Activated T-helper 9 cell treated with anti-CD3 and anti-CD28 coated beads, Interleukin-2, amount 50 U/mL, for 16 hours (primary cell): ENCODE measurements at places on chromosomes 12 and 14.

DNA sequence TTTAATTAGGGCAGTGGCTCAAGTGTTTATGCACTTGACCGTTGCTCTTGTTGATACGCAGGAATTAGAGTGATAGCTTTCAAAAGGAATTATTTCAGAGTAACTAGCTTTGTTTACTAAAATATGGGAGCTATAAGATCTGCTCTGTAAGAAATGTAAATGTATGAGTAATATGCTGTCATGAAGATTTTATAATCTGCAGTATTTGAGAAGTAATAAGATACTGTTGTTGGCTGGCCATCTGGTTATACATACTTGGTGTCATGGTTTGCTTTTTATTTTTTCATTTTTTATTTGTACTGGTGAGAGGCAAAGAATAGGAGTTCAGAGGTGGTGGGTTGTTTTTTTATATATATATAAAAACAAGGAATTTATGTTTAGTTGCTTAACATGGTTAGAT is 58.5 kb downstream of the PLXNC1 start:
- DNase-seq, result no peak

GRCh38 chr14:39107591-39107996 is 4.6 kb upstream of the SEC23A start:
- DNase-seq, result no peak

DNA sequence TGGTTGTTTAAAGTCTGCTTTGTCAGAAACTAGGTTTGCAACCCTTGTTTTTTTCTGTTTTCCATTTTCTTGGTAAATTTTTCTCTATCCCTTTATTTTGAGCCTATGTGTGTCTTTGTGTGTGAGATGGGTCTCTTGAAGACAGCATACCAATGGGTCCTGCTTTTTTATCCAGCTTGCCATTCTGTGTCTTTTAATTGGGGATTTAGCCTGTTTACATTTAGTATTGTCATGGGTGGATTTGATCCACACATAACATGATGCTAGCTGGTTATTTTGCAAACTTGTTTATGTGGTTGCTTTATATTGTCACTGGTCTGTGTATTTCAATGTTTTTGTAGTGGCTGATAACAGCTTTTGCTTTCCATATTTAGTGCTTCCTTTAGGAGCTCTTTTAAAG is 17.2 kb upstream of the ART4 start:
- DNase-seq, result no peak

DNA sequence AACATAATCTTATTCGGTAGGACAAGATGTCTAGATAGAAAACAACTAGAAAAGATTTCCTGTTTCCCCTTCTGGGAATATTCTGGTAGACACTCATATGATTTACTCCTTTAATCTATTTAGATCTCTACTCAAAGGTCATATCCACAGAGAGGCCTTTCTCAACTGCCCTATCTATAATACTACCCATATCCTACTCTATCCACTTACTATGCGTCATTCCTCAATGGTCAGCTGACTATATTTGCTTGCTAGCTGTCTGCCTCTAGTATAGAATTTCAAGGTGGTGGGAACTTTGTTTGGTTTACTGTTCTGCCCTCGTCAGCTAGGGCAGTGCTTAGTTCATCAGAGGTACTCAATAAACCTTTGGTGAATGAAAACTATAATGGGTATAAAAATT is 157.8 kb upstream of the PKP2 start:
- DNase-seq, result no peak

DNA sequence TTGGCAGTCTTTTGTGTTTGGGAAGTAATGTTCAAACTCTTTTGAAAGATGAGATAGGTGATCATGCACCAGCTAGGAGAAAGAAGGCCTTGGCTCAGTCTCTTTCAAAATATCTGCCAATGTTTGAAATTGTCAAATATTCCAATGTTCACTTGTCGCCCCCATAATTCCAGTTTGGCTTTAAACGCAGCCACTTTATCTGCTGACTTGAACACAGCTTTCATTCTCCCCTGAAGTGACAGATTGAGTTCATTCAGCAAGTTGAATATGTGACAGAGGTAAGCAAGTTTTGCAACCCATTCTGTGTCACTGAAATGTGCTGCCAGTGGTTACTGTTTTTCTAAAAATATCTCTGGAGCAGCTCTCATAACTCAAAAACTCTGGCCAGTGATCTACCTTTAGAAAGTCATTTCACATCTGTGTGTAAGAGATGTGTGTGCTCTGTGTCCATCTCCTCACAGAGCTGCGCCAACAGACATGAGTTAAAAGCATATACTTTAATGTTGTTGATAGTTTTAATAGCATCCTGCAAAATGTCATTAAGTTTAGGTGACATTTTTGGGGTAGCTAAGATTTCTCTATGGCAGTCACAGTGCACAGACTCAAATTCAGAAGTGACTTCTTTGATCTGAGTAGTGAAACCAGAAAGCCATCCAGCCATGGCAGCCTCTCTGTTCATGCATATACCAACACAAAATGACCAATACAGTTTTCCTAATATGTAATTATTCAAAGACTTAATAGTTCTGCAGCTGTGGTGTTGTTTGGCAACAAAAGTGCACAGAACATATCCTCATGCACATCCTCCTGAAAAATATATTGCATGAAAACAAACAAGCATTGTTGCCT is 614.3 kb upstream of the MIS18BP1 start:
- no peak for DNase-seq

GRCh38 chr14:74064883-74065282 is 19.4 kb downstream of the ALDH6A1 start:
- DNase-seq, result no peak

- DNase-seq, result no peak
Observed at GRCh38 chr12:116138781-116139180, 138.7 kb downstream of the MED13L start.

DNA sequence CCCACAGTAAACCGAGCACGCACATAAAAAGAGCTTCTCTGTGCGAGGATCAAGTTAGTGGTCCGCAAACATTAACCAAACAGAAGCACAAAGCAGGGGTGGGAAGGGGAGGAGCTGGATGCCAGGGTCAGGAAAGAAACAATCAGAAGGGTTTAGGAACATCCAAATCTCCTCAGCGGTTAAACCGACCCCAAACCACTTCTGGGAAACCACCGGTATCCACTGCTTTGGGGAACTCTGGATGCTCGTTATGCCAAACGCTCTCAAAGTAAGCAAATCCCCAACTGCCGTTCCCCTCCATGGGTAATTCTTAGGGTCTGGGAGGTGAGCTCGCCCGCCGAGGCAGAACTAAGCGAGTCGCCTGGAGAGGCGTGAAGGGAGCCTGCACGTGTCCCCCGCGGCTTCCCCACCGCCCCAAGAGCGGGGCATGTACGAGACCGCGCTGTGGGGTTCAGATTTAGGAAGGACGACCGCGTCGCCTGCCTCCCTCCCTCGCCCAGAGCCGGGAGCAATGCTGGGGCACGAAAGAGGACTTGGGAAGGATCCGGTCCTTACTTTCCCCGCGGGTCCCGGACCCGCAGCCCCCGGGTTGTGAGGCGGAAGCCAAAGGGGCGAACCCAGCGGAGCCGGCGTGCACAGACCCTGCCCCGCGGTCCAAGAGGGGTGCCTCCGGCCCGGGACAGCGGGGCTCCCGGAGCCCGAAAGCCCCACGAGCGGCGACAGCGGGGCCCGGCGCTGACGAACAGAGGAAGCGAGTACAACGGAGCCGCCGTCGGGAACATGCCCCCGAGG is 711 bp downstream of the SBNO1 start:
- peak; percentile 12 for DNase-seq

DNA sequence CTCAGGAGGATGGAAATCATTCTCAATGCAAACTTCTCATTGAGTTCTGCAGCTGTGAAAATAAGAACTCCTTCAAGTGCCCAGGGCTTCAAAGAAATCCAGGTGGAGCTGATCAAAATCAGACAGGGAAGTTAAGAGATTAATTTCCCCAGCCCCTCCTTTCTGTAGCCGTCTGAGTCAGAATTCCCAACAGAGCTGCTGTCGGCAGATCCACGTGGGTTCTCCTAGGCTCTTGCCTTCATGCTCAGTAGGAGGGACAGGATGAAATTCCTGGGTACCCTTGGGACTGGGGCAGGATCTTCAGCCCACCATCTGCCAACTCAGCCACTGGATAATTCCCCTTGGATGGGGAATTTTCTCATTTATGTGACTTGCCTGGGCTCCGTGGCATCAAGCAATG is 13.3 kb downstream of the TGFB3 start:
- no peak for DNase-seq

GRCh38 chr12:109839444-109839843 is 6.2 kb upstream of the TRPV4 start:
- no peak for DNase-seq

DNA sequence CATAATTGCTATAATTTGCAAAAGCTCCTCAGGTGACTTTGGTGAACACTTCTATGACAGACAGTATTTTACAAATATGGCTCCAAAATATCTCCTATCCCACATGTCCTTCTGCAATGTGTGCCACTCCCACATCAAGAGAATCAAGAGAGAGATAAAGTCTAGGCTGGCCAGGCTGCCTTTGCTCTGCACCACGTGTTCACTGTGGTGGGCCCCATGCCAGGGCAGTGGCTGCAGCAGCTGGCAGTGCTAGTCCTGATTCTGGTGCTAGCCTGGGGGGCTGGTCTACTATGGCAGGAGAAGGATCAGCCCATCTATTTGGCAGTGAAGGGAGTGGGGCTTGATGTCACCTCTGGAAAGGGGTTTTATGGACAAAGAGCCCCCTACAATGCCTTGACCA is 86.3 kb downstream of the DRAM1 start:
- DNase-seq, result no peak

DNA sequence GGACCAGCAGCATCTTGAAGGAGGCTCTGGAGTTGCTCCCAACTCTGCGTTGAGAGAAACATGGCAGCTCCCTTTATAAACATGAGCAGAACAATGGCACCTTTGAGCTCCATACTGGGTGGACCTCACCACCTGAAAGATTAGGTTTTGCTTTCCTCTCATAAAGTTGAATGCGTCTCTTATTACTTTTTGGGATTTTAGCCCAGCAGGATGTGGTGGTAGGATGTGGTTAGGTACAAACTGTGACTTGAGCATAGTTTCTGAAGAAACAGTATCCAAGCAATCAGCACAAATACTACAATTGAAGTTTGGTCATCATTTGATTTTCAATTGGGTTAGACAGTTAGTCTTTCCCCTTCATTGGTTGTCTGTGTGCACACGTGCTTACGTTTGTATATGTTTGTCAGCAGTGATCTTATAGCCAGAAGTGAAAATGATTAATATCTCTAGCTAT is at the start of gene PRR4:
PRR4 (minus strand) TSS at position 51 of the 454 bp plus-strand sequence; CDS start at position 13, 38 bp downstream.
- DNase-seq, result no peak

- DNase-seq, result no peak
Observed at GRCh38 chr12:65755596-65755978, 68.7 kb upstream of the HMGA2 start.

- no peak for DNase-seq
Observed at GRCh38 chr12:93547778-93548177, 24.7 kb upstream of the SOCS2 start.

DNA sequence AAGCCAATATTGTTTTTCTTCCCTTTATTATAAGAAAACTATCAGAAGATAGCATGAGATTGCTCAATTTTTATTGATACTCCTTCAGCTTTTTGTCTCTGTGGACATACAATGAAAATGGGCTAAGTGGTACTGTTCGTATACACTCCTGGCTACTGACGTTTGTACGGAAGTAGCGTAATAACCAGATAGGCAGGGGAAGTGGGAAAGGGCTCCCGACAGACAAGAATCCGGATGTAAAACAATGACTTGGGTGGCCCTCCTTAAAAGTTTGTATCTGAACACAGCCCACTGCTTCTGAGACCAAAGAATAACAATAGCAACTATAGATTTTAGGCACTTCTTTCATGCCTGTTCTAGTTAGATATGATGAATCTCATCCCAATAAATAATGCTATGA is 99.6 kb downstream of the RPS6KA5 start:
- no peak for DNase-seq

DNA sequence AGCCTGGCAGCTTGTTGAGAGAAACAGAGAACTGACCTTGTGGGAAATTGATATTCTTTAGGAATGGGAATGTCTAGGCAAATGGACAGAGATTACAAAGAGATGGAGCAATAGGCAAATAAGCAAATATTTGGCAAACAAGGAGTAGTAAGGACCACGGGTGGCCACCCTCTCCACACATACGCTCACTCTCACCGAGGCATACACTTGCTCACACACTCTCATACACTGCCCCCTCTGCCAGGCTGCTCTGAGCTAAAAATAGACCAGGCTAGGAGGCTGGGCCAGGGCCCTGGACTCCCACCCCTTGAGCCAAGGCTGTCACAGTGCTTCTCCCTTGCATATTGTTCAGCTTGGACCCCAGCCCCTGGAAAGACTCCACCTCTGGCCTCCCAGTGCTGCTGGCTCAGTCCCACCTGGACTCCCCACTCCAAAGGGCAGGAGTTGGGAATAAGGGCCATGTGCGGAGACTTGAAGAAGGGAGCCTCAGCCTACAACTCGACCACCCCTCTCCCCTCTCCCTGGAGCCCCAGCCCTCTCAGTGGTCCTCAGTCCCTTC is 1.1 kb downstream of the PPP1R1A start:
- DNase-seq, result no peak

GRCh38 chr12:82027612-82028011 is 268.5 kb upstream of the PPFIA2 start:
- no peak for DNase-seq

GRCh38 chr14:57943038-57943437 is 77.1 kb upstream of the SLC35F4 start:
- no peak for DNase-seq

- DNase-seq, result no peak
Observed at GRCh38 chr14:96267336-96267735, 11.3 kb downstream of the BDKRB1 start.

DNA sequence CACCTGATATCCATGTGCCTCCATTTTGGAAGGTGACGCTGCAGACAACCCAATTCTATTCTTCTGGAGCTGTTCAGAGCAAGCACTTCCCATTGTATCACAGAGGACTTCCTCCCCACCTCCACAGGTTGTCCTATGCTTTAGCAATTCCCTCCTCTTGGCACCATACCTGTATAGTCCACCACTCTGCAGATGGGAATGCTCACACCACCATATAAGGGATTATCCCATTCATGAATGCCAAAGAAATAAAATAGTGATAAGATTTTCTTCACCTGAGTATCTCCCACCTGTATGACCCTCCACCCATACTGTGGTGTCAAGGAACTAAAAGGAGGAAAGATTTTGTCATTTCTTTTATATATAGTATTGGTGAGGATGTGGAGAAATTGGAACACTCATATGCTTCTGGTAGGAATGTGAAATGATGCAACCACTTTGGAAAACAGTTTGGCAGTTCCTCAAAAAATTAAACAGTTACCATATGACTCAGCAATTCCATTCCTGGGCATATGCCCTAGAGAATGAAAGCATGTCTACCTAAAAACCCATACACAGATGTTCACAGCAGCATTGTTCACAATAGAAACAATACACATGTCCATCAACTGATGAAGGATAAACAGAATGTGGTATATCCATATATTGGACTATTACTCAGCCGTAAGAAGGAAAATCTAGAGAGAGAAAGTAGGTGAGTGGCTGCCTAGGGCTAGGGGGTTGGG is 75.2 kb downstream of the FIGNL2 start:
- DNase-seq, result no peak

DNA sequence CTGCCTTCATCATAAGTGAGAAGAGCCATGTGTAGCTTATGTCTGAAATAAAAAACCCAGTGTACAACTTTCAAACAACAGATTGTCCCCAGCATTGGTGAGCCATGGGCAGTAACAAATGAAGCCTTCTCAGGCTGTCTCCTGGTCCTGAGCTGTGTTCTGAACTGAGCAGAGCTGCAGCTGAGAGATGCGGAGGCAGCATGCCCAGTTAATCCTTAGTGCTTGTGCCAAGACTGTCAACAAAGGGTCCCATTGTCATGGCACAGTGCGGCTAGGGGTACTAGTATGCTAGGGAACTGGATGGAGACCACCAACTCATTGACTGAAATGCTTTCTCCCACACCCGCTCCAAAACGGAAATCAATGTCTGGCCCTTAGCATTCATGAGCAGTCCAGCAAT is 154.3 kb downstream of the RMST start:
- DNase-seq, result no peak

- no peak for DNase-seq
Observed at GRCh38 chr14:99937475-99938244, 127.6 kb upstream of the EVL start.
